ENCODE measurements at places on chromosomes 2 and 18. TPM values are rescaled to one million over a fixed set of nuclear protein-coding genes. Genes with fewer than 3 reads are reported as not detected.

DNA sequence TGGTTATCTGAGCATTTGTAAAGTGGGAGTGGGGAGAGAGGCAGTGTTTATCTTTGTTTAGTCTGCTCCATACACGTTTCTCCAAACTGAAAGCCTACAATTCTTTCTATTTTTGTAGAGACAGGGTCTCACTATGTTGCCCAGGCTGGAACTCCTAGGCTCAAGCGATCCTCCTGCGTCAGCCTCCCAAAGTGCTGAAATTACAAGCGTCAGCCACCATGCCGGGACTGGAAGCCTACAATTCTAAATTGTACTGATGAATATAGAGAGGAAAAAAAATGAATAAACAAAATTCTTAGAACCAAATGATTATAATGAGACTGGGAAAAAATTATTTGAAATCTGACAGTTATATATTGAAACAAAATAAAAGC is 1.4 kb upstream of the ZFAND2B start:
- DNase-seq = no peak

- no peak for DNase-seq
These were observed 352.1 kb upstream of the ZNF521 start for GRCh38 chr18:25704071-25704470.

DNA sequence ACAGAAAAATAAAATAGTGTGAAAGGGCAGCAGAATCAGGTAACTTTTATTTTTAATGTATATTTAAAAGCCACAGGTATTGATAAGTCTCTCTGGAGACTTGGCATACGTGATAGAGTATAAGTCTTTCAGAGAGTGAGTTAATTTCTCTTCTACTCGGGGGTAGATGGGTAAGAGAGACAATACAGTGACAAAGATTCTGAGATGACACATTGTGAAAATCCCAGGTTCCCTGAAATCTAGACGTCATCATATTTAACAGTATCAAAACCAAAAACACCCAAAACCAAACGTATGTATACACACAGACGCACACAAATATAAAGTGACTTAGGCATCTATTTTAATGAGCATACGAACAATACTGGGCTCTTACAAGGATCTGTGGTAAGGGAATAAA is 33.3 kb downstream of the NIF3L1 start:
- DNase-seq = no peak

GRCh38 chr2:208373460-208374089 is 33.0 kb upstream of the PTH2R start:
- no peak for DNase-seq

DNA sequence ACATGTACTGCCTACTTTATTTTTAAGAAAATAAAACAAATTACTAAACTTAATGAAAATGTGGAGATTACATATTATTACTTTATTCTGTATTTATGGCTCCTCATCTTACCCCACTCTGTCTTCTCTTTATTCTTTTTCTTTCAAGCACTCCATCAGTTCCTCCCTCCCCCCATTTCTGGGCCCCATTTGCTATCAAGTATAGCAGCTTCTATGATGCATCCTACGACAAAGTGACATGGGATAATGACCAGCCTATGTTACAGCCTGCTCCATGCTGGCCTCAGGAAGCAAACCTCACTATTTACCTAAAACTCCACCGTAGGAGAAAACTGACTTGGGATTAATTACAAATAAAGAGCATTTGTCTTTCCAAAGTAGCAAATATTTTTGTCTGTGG is 58.8 kb downstream of the RND3 start:
- DNase-seq = no peak

IL1RL2 gene
- not detected for total RNA-seq

DNA sequence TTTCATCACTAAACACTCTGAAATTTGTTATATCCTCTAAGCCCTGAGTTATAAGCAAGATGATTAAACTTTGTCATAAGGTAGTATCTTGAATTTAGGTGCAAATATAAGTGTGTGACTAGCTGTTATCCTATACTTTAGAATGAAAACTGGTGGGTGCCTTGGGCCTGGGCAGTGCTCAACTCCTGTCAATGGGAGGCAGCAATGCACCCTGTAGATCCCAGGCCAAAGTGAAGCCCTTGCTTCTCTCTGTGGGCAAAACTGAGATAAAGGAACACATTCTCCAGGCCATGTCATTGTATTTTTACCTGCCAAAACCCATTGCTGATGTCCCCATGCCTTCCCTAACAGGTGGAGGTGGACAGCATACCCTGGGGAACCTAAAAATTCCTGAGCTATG is 525.2 kb downstream of the TNS1 start:
- DNase-seq = no peak

RAB6C gene
- total RNA-seq = not detected

DNA sequence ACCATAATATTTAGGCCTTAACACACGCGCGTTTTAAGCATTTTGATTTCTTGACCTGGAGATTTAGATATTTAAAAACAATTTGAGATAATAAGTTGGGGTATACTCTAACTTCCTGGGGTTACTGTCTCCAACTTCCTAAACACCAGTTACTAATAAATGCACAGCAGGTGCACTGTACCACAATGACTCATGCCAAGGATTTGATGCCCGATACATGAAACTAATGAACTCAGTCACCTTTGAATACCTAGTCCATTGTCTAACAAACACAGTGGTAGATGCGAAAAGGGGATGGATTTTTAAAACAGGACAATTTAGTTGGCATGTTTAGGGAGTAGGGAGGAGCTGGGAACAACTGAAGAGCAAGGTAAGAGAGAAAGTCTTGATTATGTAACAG is 21.2 kb downstream of the CABYR start:
- no peak for DNase-seq

SCG2 gene
- total RNA-seq = 0.35 TPM

GRCh38 chr2:188122985-188123384 is 168.7 kb upstream of the GULP1 start:
- DNase-seq = no peak

DNA sequence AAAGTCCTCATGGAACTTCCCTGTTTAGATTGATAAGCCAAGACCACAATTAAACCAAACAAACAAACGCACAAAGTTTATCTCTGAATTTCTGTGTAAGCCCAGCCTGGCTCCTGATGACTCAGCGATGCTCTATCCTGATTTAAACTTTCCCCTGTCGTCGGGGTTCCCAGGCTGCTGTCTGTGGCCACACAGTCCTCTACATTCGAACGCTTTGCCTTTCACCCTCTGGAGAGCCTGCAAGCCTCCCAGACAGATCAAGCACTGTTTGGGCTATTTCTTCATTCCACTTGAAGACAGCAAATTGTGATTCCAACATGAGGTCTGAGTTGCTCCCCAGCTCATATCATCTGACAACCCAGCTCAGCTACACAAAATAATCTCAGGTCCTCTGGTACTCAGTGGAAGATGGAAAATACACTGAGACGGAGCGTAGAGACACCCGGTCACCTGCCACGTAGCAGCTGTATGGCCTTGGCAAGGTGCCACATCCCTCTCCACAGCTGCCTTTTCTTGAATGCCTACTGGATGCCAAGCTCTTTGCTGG is 51.2 kb downstream of the CYRIA start:
- no peak for DNase-seq

GRCh38 chr18:11747731-11748130 is 58.7 kb downstream of the GNAL start:
- DNase-seq = no peak

KANSL1L gene
- total RNA-seq = 5.7 TPM

COMMD1 gene
- total RNA-seq = 50.0 TPM

Data from Caco-2 (cell line).